ENCODE measurements at places on chromosomes 2 and 18.

GRCh38 chr18:58785171-58785805, 79.4 kb upstream of the ZNF532 start:
- no peak for DNase-seq

GRCh38 chr2:196987298-196987648, 60.8 kb upstream of the PGAP1 start:
- DNase-seq, result no peak

DNA sequence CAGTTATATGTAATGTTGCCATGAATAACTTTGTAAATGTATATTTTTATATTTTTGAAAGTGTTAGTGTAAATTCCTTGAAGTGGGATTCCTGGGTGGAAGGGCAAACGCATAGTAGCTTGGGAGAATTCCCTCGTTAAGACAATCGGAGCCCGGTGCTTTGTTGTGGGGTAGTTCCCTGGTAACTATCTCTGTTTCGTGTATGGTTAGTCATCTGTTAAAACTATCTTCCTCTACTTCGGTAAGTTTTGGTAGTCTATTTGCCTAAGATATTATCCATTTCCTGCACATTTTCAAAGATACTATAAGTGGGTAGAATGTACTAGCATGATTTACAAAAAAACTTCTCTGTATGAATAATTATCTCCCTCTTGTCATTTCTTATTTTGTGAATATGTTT, 113.8 kb upstream of the NRXN1 start:
- DNase-seq, result no peak

GRCh38 chr18:76948345-76948744, 126.0 kb downstream of the ZNF236 start:
- no peak for DNase-seq

GRCh38 chr2:47003641-47004427, 88.2 kb upstream of the MCFD2 start:
- DNase-seq, result no peak

DNA sequence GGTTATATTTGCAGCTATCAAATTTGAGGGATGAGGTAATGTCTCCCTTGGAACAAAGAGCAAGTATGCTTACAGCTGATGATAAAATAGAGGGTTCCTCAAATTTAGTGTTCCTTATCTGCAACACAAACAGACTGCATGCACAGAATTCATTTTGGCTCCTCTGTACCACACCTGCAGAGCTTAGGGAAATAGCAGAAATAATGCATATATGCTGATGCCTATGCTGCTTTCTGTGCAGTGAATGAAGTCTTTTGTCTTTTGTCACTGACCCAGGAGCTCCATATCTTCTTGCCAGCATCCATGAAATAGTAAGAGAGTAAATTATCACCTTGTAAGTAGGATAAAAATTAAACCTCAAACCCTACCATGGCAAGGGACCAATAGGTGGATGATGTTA, 69.8 kb downstream of the NCKAP1 start:
- DNase-seq, result no peak

GRCh38 chr2:65062843-65063825, 6.9 kb downstream of the CEP68 start:
- DNase-seq, result peak; percentile 91

DNA sequence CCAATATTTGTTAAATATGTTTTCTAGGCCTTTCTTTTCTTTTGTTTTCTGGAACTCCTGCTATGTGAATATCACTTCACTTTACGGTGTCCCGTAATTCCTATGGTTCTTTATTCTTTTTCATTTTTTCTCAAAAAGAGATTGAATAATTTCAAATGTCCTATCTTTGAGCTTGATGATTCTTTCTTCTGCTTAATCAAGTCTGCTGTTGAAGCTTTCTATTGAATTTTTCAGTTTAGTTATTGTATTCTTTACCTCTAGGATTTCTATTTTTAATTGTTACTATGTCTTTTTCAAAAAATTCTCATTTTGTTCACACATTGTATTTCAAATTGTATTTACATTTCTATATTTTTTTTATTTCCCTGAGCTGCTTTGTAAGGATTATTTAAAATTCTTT, 45.5 kb upstream of the COL3A1 start:
- no peak for DNase-seq

DNA sequence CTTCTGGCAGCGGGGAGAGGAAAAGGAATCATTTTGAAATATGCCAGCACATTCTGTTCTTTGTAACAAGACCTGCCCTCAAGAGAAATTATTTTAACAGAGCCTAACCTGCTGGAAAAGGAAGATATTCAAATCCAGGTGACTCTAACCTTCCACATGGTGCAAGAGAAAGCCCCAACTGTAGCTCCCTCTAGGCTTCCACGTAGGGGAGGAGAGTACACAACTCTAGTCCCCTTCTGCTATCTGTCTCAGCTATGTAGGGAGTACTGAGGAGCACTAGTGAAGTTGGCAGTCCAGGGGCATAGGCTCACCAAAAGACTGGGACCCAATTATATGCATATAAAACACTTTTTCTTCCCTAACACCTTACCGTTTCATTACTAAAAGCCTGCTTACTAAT, 82.2 kb upstream of the SIX3 start:
- no peak for DNase-seq

- DNase-seq, result no peak
Measured at GRCh38 chr2:168441214-168441872, 14.7 kb upstream of the CERS6 start.

- no peak for DNase-seq
Measured at GRCh38 chr2:197513915-197514314, 2.0 kb upstream of the MOB4 start.

DNA sequence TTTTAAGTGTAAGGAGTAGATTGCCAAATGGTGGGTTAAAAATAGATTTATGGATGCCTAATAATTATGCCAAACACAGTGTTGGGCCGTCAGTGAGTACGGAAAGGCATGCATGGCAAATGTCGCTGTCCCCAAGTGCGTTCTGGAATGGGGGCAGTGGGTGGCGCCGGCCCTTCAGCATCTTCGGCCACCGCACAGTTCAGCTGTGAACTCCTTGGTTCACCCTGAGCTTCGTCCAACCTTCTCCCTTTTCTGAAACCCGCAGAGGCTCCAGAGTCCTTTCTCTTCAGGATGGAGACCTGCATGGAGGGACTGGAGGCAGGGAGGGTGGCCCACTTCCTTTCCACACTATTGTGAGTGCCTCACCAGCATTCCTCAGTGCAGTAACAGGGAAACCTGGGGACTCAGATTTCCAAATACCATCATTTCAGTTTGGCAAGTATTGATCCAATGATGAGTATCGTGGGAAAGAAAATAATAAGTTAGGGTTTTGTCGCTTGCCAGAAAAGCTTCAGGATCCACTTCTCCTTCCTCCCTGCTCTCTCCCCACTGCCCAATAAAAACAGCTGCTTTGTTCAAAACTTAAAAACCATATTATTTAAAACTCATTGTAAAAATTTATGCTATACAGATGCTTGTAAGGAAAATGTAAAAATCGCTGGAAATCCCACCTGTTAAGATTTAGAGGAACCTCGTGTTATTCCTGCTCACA, 74.6 kb upstream of the TXNDC2 start:
- no peak for DNase-seq

DNA sequence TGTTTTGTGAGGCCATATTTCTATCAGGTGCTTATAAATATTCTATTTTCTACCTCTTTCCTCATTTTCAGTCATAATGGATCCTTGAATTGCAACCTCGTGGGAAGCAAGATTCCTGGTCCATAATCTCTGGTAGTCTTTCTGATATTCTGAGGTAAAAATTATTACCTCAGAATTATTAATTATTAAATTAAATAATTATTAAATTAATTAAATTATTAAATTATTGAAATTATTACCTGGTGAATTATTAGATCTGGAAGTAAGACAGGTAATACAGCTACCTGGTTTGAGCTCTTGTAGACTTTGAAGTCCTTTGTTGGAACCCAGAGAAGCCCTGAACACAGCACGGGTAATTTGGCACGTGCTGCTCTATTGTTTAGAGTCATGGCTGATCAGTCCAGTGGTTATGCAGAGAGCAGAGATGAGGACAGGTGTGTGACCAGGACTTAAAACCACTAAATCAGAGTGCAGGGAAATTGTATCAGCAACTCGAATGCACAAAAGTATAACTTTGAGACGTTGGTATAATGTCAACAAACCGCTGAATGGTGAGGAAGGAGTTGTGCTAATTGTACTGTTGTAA, 46.8 kb upstream of the PTPRM start:
- DNase-seq, result no peak

- DNase-seq, result peak; percentile 56
Measured at GRCh38 chr2:196925768-196926561, 542 bp downstream of the PGAP1 start.

DNA sequence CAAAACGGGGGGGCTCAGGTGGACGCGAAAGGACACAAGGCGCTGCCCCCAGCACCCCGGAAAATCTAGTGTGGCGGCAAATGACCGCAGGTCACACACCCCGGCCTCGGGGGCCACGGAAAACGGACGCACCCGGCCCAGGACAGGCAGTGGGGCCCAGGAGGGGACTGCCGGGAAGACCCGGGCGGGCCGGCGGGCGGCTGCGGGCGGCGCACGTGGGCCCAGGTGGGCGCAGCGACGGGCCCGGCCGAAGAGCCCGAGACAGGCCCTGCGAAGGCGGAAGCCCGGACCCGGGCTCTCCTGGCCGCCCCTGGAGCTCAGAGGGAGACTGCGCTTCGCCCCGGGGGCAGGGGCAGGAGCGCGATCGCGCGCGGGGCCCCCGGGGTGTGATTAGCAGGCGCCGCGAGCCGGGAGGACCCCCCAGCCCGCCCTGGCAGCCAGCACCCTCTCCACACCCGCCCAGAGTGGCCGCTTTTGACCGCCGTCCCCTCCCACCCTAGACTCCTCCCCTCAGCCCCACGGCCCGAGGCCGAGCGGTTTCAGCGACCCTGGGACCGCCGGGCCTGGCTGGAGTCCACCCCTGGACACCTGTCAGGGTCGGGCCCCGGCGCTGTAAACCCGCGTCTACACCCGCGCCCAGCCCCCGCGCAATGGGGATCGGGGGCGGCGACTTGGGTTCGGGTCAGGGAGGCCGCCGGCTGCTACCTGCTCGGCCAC, 773 bp downstream of the MBP start:
- DNase-seq, result peak; percentile 66

- no peak for DNase-seq
Measured at GRCh38 chr2:113795405-113795920, 39.0 kb upstream of the SLC35F5 start.

- DNase-seq, result no peak
Measured at GRCh38 chr2:73324126-73324725, 30.9 kb upstream of the EGR4 start.

DNA sequence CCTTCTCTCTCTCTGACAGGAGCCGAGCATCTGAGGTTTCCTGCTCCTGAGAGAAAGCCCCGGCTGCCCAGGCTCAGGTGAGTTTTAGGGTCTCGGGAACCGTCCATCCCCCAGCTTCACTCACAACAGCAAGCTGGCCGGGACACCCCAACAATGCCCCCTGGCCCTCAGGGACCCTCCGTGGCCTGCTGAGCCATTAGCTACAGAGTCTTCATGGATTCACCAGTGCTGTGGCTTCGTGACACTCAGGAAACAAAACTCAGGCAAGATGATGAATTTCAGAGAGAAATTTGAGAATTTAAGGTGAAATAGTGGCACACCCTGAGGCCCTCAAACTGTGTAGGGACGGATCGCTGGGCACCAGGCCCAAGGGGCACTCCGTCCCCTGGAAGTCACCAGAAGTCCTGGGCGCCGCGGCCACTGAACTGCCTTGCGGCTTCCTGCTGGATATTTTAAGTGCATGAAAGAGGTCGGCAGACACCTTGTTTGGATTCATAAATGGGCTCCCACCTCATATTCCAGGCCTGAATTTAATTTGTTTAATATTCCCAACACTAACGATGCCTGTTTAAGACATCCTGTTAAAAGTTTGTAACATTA, 368.3 kb upstream of the SALL3 start:
- DNase-seq, result no peak

DNA sequence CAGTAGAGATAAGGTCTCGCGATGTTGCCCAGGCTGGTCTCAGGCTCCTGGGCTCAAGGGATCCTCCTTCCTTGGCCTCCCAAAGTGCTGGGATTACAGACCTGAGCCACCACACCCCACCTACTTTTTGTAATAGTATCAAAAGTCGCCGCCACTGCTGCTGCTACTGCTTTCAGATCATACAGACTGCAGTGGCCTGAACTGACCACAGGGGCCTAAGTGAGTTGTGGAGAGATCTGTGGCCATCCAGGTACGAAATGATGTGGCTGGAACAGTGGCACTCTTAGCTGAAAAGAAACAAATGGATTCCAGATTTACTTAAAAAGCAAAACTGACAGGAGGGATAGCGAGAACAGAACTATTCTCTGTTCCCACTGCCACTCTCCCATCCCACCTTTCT, 32.9 kb upstream of the POMC start:
- DNase-seq, result no peak

DNA sequence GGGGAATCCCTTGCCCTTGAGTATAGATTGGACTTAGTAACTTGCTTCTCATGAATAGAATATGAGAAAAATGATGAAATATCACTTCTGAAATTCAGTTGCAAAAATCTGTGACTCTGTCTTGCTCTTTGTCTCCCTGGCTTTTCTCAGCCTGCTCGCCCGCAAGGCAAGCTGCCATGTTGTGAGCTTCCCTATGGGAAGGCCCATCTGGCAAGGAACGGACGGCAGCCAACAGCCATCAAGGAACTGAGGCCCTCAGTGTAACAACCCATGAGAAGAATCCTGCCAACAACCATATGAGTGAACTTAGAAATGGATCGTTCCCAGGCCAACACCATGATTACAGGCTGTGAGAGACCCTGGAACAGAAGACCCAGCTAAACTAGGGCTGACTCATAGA, 58.4 kb upstream of the PGAP1 start:
- DNase-seq, result no peak

- no peak for DNase-seq
Measured at GRCh38 chr18:64295839-64296238, 147.0 kb upstream of the LINC00305 start.

GRCh38 chr2:136378712-136379595, 261.0 kb upstream of the CXCR4 start:
- peak; percentile 74 for DNase-seq

DNA sequence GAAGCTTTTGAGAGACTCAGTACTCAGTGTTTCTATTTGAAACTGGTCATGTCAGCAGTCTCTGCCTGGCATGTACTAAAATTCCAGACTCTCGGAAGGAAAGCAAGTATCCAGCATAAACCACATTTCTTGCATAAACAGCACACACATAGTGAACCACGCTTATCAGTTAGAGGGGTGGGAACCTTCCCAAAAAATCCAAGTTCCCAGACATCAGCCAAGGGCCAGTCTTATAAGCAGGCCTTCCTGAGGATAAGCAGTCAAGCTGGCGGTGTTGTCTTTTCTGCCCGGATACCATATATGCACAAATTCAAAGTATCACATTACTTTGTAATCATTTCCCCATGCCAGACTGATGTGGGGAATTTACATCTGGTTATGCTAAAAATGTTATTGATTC, 73.6 kb downstream of the ST6GAL2 start:
- no peak for DNase-seq

DNA sequence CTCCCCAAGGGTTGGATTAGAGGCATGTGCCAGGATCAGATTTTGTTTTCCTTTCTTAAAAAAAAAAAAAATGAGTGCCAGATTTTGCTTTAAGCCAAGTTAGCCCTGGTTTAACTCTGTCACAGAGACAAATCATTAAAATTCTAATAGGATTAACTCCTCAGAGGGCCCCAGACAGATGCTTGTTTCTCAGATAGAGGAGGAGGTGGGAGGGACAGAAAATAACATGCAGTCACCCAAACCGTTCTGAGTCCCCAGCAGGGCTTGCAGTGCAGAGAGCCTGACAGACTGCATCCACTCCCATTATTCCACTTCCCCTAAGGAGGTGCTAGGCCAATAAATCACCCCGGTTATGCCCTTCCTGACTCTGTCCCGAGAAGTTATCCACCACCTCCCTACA, 6.3 kb upstream of the PROKR1 start:
- no peak for DNase-seq
